Central memory CD8-positive, alpha-beta T cell (primary cell): ENCODE measurements at places on chromosomes 5 and 9.

DNA sequence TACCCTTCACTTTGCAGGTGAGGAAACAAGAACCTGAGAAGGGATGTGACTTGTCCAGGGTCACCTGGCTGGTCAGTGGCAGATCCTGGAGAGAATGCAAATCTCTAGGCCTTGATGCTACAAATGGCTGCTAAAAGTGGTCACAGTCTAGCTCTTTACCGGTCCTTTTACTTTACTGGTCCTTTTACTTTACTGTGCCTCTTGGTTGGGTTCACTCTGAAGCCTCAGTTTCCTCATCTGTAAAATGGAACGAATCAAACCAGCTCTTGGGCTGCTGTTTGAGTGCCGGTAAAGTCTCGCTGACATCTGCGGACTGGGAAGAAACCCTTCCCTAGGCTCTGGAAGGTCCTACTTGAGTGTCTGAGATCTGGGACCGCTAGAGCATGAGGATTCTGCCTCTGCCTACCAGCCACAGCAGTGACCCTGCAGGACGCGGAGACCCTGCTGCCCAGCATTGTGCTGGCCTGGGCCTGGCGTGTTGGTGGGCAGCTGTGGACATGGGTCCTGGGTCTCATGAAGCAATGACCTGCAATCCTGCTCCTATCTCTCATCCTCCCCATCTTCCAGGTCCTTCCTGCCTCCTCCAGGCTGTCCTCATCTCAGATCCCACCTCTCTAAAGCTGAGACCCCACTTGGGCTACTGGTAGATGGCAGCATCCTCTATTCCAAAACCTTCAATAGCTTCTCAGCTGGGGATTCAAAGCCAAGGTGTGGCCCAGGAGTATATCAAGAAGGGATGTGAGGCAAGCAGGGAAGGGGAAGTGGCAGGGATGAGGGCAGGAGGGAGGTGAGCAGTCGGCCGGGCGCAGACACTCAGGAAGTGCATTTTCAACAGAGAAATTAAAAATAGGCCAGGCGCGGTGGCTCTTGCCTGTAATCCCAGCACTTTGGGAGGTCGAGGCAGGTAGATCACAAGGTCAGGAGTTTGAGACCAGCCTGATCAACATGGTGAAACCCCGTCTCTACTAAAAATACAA, 13.3 kb downstream of the CORO2A start:
- DNase-seq = no peak

DNA sequence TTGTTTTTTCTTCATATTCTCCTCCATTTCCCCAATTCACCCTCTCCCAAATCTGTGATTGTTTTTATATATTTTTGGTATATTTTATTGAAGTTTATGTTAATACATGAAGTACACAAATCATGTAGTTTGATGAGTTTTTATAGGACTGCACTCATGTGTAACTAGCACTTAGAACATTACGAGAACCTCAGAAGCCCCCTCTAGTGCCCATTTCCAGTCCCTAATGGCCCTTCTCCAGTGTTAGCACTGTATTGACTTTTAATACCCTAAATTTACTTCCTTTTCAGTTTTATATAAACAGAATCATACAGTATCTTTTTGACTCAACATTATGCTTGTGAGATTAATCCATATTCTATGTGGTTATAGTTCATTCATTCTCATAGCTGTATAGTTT, 18.5 kb upstream of the FKTN start:
- DNase-seq = no peak

- no peak for DNase-seq
These were observed 1007.0 kb downstream of the NR2F1-AS1 start for GRCh38 chr5:92574023-92574422.

DNA sequence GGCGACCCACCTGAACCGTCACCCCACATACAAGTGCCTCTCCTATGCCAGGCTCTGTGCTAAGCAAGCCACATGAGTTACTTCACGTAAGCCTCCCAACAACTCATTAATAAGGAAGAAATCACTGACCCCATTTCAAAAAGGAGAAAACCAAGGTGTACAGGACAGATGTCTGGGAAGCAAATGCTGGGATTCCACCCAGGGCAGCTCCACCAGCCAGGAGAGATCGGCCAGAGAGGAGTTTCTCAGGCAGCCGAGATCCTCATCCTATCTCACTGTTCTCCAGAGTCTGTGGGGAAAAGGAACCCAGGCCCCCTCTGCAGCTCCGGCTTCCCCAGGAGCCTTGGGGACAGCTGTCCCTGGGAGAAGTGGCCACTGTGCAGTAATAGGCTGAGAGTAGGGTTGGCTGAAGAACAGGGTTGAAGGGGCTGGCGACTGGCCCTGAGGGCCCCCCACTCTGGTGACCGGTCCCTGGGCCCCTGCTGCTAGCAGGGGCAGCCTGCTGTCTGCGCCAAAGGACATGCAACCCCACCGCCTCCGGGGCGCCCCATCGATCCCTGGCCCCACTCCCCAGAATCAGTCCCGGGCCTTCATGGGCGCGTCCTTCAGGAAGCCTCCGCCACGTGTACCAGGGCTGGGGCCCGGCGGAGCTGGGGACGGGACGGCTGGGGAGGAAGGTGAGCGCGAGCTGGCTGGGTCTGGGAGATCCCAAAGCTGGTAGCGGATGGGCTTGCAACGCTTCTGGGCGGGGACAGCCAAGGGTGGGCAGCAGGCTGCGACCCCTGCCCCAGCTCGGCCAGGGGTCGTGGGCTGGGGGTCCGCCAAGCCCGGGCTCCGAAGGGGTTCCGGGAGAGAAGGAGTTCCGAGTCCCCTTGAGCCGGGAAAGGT, 44.1 kb upstream of the STXBP1 start:
- DNase-seq = no peak

- no peak for DNase-seq
These were observed 97.0 kb upstream of the SMARCA2 start for GRCh38 chr9:1918108-1918507.
